T-helper 9 cell (primary cell): ENCODE measurements at places on chromosomes 5 and 9.
A peak's percentile ranks its signal among the peaks of the same experiment; 100 is the strongest.

DNA sequence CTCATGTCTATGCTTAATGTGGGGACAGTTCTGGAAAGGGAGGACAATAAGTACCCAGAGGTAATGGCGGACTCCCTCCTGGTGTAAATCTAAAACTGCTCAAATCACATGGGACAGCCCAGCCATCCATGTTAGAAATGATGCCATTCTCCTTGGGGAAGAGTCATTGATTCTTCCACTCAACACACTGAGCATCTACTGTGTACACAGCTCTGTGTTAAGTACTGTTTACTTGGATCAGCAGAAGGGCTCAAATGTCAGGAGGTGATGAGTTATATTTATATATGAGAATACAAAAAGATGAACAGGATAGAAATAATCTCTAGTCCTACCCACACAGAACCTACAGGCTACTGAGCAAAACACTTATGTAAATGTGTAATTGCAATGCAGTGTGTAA lies 31.8 kb upstream of the NANS start:
- no peak for DNase-seq

GRCh38 chr9:107711542-107711941 lies 222.0 kb upstream of the KLF4 start:
- no peak for DNase-seq

DNA sequence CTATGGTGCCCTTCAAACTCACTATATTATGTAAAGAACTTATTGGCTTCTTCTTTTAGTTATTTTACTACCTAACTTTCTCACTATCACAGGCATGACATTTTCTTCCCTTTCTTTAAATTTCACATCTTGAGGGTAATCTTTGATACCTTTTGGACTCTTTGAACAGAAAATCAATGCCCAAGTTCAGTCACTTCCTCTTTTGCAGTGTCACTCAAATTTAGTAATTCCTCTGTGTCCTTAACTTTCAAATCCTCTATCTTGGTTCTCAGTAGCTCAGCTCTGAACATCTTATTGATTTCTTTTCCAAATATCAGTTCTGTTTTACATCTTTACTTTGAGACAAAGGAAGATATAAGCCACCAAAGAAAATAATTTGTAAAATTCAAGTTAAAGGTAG lies 25.5 kb downstream of the CNTLN start:
- no peak for DNase-seq

DNA sequence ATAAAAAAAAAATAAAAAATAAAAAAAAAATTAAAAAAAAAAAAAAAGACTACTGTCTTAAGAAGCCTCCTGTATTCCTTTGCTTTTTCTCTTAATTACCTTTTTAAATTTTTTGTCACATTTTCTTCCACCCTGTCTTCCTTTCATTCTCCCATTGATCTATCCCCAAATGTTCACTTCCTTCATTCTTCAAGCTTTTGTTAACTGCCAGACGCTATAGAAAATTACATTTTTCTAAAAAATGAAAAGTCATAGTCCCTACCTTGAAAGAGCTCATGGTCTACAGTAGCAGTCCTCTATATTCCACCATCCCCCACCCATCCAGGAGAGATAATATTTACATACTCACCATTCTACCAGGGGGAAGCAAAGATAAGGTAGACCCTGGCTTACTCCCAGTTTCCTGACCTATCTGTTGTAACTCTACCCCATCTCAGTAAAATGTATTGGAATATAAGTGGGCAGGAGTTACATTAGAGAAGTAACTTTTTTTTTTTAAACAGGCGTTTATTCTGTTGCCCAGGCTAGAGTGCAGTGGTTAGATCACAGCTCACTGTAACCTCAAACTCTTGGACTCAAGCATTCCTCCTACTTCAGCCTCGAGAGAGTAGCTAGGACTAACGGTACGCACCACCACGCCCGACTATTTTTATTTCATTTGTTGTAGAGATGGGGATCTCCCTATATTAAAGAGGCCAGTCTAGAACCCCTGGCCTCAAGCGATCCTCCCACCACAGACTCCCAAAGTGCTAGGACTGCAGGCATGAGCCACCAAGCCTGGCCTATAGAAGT lies 3.8 kb upstream of the PRKAA1 start:
- DNase-seq: no peak

DNA sequence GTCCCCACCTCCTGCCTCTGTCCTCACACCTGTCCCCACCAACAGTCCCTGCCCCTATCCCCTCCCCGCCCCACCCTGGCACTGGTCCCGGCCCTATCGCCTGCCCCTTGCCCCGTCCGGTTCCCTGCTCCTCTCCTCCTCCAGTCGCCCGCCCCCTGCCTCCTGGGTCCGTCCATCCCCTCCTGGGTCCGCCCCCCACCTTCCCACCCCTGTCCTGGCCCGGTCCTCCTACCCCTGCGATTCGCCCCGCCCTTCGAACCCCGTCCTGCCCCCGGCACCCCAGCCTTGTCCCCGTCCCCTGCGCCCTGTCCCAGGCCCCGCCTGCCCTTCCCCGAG lies 372 bp downstream of the EDF1 start:
- no peak for DNase-seq

- no peak for DNase-seq
Measured at GRCh38 chr9:26054600-26055520, 376.6 kb upstream of the TUSC1 start.

GRCh38 chr9:71984403-71984802 lies 73.0 kb downstream of the C9orf85 start:
- DNase-seq: no peak

GRCh38 chr5:1896602-1897376 lies 14.1 kb upstream of the IRX4 start:
- DNase-seq: no peak

- DNase-seq: no peak
Measured at GRCh38 chr9:5510360-5510931, at the start of gene PDCD1LG2. Gene PDCD1LG2 (plus strand): TSS chr9:5510531. CDS start chr9:5522547, 12,016 bp downstream.

GRCh38 chr9:89754193-89754592 lies 149.4 kb downstream of the GADD45G start:
- DNase-seq: no peak

DNA sequence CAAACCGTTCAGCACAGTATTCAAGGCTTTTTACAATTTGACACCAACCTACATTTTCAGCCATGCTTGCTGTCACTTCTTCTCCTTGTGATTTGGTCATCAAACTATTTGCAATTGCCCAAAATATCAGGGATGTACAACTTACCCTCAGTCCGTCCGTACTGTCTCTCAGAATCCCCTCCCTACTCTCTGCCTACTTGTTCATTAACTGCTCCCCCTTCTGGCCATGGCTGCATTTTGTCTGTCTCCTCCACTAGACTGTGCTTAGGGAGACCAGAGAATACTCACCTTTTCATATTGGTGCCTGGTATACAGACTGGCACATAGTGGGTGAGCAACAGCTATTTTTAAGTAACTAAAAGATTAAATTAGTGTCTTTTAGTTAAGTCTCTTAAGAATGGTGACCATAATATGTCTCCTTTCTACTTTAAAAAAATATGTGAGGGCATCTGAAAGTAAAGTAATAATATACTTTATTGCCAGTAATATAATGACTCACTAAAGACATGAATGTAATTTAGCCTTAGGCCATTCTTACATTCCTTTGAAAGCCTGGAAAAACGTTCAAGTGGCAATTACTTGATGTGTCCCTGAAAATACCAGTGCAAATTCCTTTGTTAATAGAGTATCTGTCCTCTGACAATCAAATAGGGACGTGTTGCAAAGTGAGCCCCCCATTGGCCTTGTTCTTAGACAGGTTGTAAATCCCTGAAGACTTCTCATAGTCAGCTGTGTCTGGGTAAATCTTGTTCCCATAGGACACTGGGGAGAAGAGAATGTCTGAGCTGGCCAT lies 27.8 kb downstream of the PRLR start:
- peak; percentile 6 for DNase-seq

DNA sequence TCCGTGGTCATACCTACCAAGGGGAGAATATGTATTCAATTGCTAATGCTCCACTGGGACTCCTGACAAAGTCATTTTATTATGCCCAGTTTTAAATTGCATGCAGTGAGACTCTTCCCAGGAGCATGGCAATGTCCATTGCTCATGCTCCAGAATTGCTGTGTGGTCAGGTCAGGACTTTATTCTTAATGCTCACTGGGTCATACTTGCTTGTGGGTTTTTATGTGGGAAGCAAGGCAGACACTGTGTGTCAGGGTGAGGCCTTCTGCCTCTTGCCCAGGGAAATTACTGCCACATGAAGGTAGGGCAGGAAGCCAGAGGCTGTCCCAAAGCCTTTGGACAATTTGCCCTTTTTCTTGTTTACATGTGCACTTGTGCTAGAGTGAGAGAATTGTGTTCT lies 164.6 kb upstream of the MEF2C start:
- DNase-seq: no peak

- no peak for DNase-seq
Measured at GRCh38 chr5:44983006-44983405, 174.3 kb downstream of the MRPS30 start.

- no peak for DNase-seq
Measured at GRCh38 chr5:75551471-75551870, 39.8 kb downstream of the POLK start.

GRCh38 chr5:651296-652022 lies 39.3 kb downstream of the CEP72 start:
- DNase-seq: no peak

DNA sequence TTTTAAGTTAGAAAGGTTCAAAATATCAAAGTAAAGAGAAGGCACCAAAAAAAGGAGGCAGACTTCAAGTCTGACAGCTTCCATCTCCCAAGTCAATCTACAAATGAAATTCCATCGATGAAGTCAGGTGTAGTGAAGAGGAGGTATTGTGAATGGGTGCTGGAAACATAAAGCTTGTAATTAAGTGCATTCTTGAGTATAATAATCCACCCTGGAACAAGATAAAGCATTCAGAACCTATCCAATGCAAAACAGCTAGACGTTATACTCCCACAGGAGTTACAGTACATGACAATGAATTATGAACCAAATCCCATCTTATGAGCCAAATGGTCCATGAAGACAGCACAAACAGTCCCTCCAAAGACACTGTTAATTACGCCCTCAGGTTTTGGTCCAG lies 22.3 kb downstream of the BNC2 start:
- no peak for DNase-seq

DNA sequence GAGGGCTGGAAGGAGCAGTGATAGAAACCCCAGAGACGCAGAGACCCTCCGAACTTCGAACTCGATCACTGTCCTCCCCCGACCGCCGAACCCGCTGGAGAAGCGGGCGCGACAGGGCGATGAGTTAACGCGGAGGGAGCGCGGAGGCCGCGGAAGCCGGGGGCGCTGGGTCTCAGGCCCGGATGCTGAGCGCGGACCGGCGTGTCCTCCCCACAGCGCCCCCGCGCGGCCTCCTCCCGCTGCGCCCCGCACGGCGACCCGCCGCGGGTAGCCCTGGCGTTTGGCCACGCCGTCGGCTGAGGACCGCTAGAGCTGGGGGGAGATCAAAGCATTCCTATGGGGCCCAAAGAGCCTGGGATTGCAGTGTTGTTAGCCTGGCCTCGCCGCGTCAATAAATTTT lies 7.7 kb upstream of the DMRT2 start:
- DNase-seq: no peak

GRCh38 chr5:55427157-55427556 lies 107.6 kb downstream of the PLPP1 start:
- no peak for DNase-seq

- no peak for DNase-seq
Measured at GRCh38 chr9:113261917-113262671, 13.3 kb downstream of the CDC26 start.

- DNase-seq: no peak
Measured at GRCh38 chr5:146084376-146084775, 21.0 kb downstream of the PLAC8L1 start.

DNA sequence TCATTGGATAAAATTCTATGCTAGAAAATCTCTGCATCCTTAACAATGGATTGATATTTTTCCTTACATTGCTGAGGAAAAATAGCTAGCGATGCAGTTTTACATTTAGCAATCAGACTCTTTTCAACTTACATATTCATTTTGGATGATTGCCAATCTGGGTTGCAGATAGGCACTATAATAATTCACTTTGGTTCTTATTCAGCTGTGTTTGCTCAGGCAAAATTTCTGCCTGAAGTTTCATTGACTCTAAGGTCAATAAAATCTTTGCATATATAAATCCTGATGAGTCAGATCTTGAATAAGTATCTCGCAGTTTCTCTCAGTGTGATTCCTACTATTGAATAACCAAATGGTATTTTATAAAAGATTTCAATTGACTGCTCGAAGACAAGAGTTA lies 1105.8 kb downstream of the CDH18 start:
- no peak for DNase-seq

DNA sequence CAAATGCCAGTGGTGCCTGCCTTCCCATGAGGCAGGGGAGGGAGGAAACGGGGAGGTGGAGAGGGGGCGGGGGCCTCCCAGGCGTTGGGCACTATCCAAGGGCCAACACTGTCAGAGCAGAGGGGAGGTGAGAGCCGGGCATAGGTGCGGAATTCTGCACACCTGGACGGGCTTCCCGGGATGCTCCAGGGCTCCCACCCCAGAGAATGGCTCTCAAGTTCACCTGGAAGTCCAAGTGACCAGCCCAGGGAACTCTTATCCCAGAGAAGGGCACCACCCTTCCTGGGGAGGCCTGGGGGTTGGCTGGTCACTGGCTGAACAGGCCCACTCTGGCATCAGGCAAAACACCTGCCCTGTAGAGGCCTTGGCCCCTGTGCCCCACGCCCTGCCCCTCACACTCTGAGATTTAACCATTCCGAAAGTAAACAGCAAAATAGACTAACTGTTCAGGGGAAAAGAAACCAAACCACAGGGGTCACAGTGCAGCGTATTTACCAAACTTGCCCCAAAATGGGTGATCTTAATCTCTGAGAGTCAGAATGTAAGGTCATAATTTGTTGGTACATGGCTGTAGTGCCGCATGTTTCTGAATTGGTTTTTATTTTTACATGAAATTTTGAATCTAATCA lies 2.7 kb downstream of the CSF2 start:
- DNase-seq: no peak

DNA sequence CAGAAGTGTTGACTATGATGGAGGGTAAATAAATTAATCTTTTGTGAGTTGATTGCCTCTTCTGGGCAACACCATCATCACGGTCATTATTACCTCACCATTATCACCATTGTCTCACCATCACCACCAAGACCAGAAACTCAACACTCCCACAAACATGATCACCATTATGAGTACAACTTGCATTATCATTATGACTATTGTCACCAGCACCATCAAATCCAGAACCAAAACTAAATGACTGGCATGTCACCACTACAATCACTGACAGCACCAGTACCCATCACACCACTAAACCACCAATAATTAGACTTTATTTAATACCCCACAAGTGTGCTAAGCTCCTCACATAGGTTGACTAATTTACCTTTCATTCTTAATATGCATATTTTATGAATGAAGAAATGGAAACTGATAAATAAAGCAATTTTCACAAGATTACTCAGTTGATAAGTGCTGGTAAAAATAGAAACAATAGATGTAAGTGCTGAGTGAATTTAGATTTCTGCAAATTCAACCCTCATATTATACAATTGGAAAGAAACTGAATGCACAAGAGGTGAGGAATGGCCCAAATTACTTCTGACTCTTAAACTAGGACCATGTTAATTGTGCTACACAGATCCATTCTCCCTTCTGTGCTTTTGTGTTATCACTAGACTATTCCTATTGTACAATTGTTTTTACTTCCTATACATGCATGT lies 517.8 kb upstream of the PAPPA start:
- no peak for DNase-seq

- DNase-seq: no peak
Measured at GRCh38 chr5:175765858-175766257, 105.5 kb upstream of the CPLX2 start.

- no peak for DNase-seq
Measured at GRCh38 chr5:72231991-72232703, 87.9 kb downstream of the MRPS27 start.

GRCh38 chr5:98320343-98320742 lies 453.1 kb upstream of the RGMB start:
- no peak for DNase-seq
